Left lung (tissue), 14 donors: ENCODE measurements at places on chromosomes 16 and 17. TPM values are rescaled to one million over a fixed set of nuclear protein-coding genes. Genes with fewer than 3 reads are reported as not detected.

Gene MYH11
- 47.3 TPM for total RNA-seq

Gene SCARF1
- 33.0 TPM for total RNA-seq

Gene SHPK
- 13.1 TPM for total RNA-seq

Gene ERN2
- 0.84 TPM for total RNA-seq

Gene NLRC3
- 1.9 TPM for total RNA-seq

Gene ST6GALNAC1
- 21.0 TPM for total RNA-seq

DNA sequence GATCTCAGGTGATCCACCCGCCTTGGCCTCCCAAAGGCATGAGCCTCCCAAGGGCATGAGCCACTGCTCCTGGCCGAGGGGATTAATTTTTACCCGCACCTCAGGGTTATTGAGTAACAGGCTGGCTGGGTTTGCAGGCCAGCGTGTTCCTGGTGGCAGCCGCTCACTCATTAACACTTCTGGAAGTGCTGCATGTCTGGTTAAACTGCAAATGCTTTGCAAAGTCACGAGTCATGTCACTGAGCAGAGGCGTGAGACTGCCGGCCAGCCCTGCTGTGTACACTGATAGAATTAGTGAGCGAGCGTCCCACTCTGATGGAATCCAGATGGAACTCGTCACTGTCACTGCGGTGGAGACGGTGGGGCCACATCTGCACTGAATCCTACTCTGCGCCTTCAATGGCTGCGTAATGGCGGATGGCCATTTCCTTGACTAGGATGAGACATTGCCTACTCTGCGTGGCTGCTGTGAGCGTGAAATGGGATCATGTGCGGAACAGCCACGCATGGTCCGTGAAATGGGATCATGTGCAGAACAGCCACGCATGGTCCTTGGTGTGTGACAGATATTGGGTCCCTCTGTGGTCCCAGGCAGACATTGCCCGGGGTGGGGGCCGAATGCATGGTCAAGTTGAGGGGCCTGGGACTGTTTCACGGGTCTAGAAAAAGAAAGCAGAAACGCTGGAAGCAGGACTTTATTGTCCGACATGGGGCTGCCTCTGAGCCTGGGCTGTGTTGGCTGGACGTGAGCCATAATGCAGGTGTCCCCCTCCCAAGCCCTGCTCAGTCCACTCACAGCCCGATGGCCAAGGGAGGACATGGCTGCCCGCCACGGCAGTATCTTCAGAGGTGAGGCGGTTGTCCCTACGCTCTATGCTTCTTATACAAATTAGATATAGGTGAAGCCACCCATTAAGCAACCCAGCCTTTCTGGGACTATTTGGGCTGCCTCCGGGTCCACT lies 740 bp upstream of the SLC5A10 start:
- DNase-seq = peak; percentile 60

DNA sequence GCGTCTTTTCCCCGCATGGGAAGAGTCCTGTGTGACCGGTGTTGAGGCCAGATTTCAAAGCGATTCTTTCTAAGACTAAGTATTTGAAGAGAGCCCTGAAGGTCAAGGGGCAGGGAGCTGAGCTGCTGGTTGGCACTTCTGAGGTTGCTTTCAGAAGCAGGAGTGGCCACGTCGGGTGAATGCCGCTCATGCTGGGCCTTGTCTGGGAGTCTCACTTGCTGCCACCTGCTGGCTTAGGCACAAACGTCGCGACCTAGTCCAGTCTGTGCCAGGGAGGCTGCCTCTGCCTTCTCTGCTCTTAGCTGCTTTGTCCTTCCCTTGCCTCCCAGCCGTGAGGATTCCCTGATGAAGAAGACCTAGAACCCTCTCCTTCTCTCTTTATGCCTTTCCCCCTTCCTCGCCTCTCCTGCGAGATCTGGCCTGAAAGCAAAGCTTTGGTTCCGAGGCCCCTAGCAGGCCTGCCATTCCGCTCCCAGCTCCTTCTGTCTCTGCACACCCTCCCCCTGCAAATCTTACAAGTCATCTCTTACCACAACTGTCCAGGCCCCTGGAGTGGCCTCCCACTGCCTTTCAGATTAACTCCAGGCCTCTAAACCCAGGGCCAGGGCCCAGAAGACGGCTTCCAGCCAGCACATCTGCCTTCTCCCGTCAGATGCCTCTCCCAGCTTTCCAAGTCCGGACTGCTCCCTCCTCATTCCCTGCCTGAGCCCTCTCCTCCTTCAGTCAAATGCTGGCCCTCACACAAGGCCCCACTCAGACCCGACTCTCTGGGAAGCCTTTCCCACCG lies 11.4 kb downstream of the CTNS start:
- no peak for DNase-seq

- DNase-seq = no peak
Observed at GRCh38 chr17:29246628-29247027, at the start of gene CRYBA1. Gene CRYBA1, plus strand, starts transcription at chr17:29246859. Its CDS starts 5 bp downstream, at chr17:29246864.

DNA sequence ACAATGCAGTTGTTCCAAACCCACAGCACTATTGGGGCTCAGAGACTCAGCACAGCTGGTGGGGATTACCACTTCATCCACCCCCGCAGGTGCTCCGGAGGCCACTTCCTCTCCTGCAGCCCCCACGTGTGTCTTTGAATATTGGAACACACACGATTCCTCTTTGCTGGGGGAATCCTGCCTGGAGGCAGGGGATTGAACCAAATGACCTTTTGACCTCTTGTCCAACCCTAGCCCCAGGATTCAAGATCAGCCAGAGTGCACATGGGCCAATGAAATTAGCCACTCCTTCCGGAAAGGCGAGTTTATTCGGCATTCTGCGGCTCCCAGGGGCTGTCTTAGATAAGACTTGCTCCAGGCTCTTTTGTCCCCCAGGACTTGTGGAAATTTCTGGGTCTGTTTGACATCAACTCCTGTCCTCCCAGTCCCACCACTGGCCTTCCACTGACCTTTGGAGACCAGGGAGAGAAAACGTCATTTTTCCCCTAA lies 350.2 kb downstream of the FOXL1 start:
- no peak for DNase-seq

DNA sequence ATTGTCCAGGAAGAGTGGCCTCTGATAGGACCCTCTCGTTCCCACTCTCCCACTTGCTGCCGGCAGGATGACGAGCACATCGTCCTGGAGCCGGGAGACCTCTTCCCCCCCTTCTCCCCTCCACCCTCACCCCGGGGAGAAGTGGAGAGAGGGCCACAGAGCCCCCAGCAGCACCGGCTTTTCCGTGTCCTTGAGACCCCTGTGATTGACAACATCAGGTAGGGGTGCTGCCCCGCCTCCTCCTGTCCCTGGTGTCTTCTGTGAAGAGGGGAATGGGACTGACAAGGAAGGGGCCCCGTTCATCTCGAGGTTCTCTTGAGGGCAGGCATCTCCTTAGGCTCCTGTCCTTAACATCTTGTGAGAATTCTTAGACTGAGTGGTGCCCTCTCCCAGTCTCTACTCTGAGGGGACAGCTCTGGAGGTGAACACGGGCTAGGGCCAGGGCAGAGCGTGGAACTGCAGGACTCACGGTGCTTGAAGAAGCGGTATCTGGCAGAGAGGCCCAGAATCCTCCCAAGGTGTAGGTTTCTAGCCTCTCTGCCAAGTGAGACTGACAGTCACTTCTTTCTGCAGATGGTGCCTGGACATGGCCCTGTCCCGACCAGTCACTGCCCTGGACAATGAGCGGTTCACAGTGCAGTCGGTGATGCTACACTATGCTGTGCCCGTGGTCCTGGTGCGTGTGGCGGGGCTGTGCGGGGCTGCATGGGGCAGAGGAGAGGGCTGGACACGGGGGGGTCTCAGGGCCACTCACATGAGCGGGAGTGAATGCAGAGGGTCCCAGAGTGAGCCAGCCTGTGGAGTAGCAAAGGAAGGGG lies 26.4 kb downstream of the CASKIN2 start:
- DNase-seq = no peak

DNA sequence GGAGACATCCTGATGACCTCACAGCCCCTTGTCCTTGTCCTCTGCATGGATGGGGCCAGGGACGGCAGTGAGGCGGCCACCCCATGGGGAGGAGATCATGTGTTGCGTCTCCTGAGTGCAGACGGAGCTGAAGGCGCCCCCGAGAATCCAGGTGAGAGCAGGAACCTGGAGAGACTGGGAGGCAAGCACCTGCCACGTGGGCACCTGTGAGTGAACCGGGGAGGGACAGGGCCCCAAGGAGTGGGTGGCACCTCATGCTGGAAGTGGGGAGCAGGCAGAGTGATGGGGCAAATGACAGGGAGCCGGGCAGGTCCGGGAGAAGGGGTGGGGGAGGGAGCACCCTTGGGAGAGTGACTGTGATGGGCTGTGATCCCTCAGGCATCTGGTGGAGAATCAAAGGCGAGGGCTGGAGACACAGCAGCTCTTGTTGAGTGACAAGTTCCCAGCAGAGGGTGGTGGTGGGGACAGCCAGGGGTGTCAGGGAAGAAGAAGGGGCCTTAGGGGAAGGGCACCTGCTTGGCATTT lies 174.3 kb upstream of the CHMP6 start:
- DNase-seq = no peak

DNA sequence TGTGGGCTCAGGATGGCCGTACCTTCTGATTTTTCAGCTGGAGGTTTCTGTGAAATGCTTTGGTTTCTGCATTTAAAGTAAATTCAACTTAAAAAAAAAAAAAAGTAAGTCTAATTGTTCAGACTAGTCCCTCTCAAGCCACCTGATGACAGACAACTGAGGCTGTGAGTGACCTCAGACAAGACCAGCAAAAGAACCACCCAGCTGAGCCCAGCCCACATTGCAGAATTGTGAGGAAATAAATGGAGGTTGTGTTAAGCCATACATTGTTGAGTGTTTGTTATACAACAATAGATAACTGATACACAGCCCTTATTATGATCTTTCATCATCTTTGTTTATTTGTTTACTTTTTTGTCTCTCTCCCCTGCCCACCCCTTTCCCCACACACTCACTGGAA lies 44.7 kb upstream of the CMIP start:
- no peak for DNase-seq

GRCh38 chr17:44108440-44109311 lies 14.8 kb downstream of the HDAC5 start:
- peak; percentile 72 for DNase-seq

- DNase-seq = no peak
Observed at GRCh38 chr16:80536238-80536637, 4.6 kb upstream of the DYNLRB2 start.

DNA sequence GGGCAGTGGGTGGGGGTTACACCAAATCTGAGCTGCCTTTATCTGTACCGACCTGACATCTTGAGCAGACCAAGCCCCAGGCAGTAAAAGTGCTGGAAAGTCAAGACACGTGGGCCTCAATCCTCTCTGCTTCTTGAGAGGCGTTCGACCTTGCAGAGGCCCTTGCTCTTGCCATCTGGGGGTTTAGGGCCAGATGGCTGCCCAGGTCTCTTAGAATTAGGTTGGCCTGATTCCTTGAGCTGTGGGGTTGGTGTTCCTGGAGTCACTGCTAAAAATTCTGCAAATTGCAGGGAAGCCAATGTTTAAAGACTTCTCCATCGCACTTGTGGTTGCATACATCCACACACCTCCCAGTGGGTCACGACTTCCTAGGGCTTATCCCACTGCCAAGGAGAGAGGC lies 238.2 kb upstream of the ASIC2 start:
- DNase-seq = no peak

GRCh38 chr17:42845918-42846593 lies 1.7 kb downstream of the AOC2 start:
- DNase-seq = no peak

DNA sequence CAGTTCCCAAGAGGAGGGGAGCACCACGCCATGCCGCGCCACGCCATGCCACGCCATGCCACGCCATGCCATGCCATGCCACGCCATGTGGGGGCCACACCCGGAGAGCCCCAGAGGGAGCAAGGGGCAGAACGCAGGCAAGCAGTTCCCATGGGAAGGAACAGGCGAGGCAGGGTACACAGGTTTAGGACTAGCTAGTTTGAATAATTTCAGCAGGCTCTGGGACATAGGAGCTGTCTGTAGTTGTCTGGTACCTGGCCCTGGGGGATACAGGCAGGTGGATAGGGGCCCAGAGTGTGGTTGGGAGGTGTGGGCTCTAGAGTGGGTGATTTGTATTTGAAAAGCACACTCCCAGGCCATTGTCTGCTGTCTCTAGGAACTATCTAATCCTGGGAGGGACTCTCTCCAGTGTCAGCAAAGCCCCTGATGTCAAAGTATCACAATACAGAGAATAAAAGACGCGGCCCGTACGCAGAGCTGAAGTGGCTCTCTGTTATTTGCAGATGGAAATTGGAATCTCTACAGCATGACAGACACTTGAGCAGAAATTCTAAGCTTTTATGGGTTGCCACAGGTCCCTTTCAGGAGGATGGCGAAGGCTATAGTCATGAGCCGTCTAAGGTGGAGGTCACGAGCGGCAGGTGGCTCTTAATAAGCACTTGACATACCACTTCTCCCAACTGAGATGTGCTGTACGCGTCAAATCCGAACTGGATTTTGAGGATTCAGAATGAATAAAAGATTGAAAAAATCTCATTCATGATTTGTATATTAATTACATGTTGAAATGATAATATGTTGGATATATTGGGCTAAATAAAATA lies 220.8 kb upstream of the TNRC6C start:
- DNase-seq = no peak

- no peak for DNase-seq
Observed at GRCh38 chr17:57871155-57871554, 21.3 kb upstream of the MRPS23 start.

DNA sequence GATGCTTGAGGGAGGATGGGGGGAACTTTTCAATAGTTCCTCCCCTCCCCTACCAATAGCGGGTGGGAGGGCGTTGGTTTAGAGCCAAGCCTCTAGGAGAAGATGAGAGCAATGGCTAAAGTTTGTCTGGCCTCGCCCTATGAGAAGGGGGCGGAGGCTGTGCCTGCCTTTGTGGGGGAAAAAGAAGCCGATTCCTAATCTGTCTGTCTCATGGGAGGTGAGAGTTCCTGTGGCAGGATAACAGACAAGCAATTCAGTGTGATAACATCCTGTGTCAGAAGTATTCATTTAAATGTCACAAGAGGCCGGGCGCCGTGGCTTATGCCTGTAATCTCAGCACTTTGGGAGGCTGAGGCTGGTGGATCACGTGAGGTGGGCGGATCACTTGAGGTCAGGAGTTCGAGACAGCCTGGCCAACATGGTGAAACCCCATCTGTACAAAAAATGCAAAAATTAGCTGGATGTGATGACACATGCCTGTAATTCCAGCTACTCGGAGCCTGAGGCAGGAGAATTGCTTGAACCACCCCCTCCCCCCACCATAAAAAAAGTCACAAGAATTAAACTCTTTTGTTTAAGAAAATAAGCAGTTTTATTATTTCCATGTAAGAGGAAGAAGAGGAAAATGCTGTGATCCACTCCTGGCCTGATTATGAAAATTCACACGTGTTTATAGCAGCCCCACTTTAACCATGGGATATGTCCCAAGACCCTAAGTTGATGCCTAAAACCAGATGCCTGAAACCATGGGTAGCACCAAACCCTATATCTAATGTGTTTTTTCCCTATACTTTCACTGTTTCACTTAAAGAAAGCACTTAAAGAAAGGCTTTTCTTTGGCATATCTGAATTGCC lies 1.7 kb downstream of the SLFN5 start:
- peak; percentile 81 for DNase-seq
